Cerebellar cortex (tissue), 1 donor: ENCODE measurements at places on chromosomes 3 and 15.

GRCh38 chr3:53175613-53176540 is 14.9 kb downstream of the PRKCD start:
- no peak for DNase-seq

GRCh38 chr3:187929112-187929816 is 184.0 kb upstream of the BCL6 start:
- no peak for DNase-seq

GRCh38 chr15:89912145-89912673 is 543 bp downstream of the ARPIN start:
- DNase-seq: peak; percentile 41

GRCh38 chr15:59647085-59647484 is 10.2 kb downstream of the GTF2A2 start:
- DNase-seq: no peak
